Putamen (tissue), 1 donor: ENCODE measurements at places on chromosomes 12 and 14.

DNA sequence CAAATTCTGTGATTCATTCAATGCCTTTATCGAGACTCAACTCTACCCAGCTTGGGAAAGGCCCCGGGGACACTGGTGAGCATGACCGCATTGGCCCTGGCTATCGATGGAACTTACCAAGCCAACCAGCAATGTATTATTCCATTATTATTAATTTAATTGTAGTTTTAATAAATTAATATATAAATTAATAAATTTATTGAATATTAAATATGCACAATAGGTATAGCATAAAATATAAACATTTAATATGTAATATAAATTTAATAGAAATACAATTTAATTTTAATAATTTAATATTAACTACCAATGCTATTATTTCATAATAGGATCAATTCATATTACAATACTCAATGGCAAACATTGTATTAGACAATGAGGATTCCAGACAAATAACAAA is 163.4 kb downstream of the DPF3 start:
- DNase-seq = no peak

DNA sequence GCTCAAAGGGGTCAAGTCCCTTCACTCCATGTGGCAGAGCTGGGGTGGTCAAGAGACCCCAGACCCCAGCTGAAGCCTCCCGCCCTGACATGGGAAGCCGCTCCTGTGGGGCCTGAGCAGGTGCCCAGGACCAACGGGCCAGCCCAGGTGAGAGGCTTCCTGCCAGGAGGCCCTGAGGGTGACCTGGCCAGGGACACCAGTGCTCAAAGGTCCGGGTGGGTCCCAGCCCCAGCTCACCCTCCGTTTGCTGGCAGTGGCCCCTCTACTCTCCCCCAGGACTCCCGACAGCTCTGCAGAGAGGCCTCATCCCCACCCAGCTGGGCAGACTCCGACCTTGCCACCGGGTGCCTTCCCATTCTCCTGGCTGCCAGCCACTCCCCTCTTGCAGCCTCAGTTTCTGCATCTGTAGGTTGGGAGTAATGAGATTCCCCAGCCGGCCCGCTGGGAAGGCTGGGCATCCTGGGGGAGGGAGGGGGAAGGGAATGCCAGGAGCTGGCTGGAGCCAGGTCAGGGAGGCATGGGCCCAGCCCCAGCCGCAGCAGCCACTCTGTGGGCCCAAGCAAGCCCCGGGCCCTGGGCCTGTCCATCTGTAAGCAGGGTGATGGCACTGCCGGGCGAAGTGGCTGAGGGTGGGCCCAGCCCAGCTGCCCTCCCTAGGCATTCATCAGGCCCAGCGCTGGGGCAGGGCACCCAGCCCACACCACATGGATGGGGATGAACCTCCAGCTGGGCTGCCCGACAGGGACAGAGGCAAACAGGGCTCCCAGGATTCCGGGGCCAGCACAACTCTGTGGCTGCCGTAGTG is 10.3 kb upstream of the INF2 start:
- peak; percentile 88 for DNase-seq

- no peak for DNase-seq
Observed at GRCh38 chr14:41285186-41285748, 321.4 kb upstream of the LRFN5 start.

GRCh38 chr12:132723764-132724140 is 13.1 kb downstream of the PGAM5 start:
- DNase-seq = no peak

- DNase-seq = no peak
Observed at GRCh38 chr12:60672949-60673348, 1077.1 kb downstream of the SLC16A7 start.

GRCh38 chr12:69059465-69060457 is 126.8 kb upstream of the CPM start:
- DNase-seq = no peak

DNA sequence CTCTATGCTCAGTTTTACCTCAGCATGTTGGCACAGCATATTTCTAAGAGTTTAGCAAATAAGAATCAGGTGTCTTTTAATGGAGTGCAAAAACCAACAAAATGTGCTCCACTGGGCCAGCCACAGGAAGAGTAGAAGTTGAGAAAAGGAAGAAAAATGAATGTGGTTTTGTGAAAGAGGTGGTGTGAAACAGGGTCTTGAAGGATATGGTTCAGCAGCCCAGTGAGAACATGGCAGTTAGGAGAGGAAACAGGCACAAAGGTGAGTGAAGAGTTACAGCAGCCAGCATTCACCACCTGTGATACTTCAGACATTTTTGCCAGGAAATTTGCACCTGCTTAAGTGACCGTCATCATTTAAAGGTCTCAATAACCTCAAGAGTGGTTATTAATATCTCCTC is 2.4 kb downstream of the STAB2 start:
- no peak for DNase-seq

- no peak for DNase-seq
Observed at GRCh38 chr12:2154050-2154449, 101.3 kb downstream of the CACNA1C start.

GRCh38 chr14:105448706-105449111 is 25.9 kb upstream of the CRIP2 start:
- DNase-seq = peak; percentile 68

GRCh38 chr12:15220451-15220850 is 766 bp downstream of the RERG start:
- DNase-seq = no peak
